Activated naive CD8-positive, alpha-beta T cell treated with anti-CD3 and anti-CD28 coated beads, Interleukin-2, amount 50 U/mL, for 24 hours (primary cell): ENCODE measurements at places on chromosomes 3 and 15.

GRCh38 chr3:72907131-72907711, 19.4 kb downstream of the GXYLT2 start:
- H3K4me1 ChIP-seq, result no peaks in the 10 kb centered on the region
- no peak overlapping the region for H3K27ac ChIP-seq
- DNase-seq, result no peak
- H3K36me3 ChIP-seq, result no peaks in the 10 kb centered on the region

DNA sequence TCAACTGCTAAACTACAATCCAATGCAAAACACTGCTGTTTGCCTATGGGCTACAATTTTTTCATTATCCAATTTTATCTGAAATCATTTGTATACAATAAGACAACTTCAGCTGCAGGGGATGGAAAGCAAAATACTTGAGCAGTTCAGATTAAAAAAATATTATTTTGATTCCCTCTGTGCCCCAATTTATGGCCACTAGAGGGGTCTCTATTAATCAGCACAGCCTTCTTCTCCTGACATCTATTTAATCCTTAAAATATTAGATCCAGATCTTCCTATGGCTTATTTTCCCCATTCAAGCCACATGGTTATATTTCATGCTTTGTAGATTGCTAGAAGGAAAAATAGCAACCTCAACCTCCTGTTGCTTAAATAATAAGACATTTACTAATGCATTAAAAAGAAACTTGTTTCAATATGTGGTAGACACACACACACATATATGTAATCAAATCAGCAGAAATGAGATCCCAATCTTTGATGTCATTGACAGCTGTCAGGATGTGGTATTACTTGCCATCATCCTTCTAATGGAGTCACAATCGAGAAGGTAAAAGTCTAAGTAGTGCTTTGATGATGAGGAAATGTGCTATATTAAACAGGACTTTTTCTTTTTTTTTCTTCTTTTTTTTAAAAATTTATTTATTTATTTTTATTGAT, 104.2 kb downstream of the P2RY1 start:
- H3K4me1 ChIP-seq, result no peaks in the 10 kb centered on the region
- H3K27me3 ChIP-seq, result no peaks in the 10 kb centered on the region
- no peak for DNase-seq
- no peaks in the 10 kb centered on the region for H3K36me3 ChIP-seq
- H3K27ac ChIP-seq, result no peak overlapping the region

GRCh38 chr3:39082666-39083313, 24.6 kb downstream of the GORASP1 start:
- DNase-seq, result no peak
- peaks cover 35% of the 10 kb centered on the region for H3K36me3 ChIP-seq
- peaks cover 21% of the 10 kb centered on the region for H3K4me1 ChIP-seq
- H3K27me3 ChIP-seq, result no peaks in the 10 kb centered on the region

GRCh38 chr15:34233614-34234013, 8.8 kb downstream of the EMC4 start:
- peaks cover 3% of the 10 kb centered on the region for H3K4me1 ChIP-seq
- no peak for DNase-seq
- peak overlapping the region; percentile 9 for H3K27ac ChIP-seq
- no peaks in the 10 kb centered on the region for H3K27me3 ChIP-seq
- H3K36me3 ChIP-seq, result peaks cover 32% of the 10 kb centered on the region

GRCh38 chr3:22122567-22122966, 371.6 kb upstream of the ZNF385D start:
- no peak for DNase-seq
- H3K36me3 ChIP-seq, result no peaks in the 10 kb centered on the region
- no peak overlapping the region for H3K27ac ChIP-seq
- no peaks in the 10 kb centered on the region for H3K4me1 ChIP-seq
- H3K4me3 ChIP-seq, result no peak overlapping the region
- no peaks in the 10 kb centered on the region for H3K27me3 ChIP-seq

GRCh38 chr15:63039811-63040210, 2.7 kb upstream of the TPM1 start:
- DNase-seq, result no peak
